ENCODE measurements at places on chromosomes 11 and 22. TPM values are rescaled to one million over a fixed set of nuclear protein-coding genes. Genes with fewer than 3 reads are reported as not detected.

MOGAT2 gene
- 1.3 TPM for total RNA-seq

PHOX2A gene
- not detected for total RNA-seq

GDPD5 gene
- 14.8 TPM for total RNA-seq

MGAT3 gene
- 9.4 TPM for total RNA-seq

OR52H1 gene
- total RNA-seq = 1.8 TPM

MPZL2 gene
- total RNA-seq = 70.7 TPM

GAL3ST1 gene
- total RNA-seq = 1.3 TPM

TTC28 gene
- total RNA-seq = 43.3 TPM

TRIM48 gene
- total RNA-seq = not detected

THY1 gene
- 8.5 TPM for total RNA-seq

UBQLNL gene
- total RNA-seq = 1.3 TPM

APOA5 gene
- not detected for total RNA-seq

AGBL2 gene
- total RNA-seq = 0.16 TPM
